ENCODE measurements at places on chromosomes 5 and 9. TPM values are rescaled to one million over a fixed set of nuclear protein-coding genes. Genes with fewer than 3 reads are reported as not detected.

AK3 gene
- 62.7 TPM for total RNA-seq

ADRB2 gene
- total RNA-seq = 18.4 TPM

OR1J1 gene
- total RNA-seq = not detected

NXNL2 gene
- 0.91 TPM for total RNA-seq

HNRNPAB gene
- total RNA-seq = 35.9 TPM

LCP2 gene
- total RNA-seq = 39.1 TPM

LHX3 gene
- not detected for total RNA-seq

TAF11L5 gene
- total RNA-seq = not detected

ORM2 gene
- 24.9 TPM for total RNA-seq

TXNDC8 gene
- not detected for total RNA-seq

IFNB1 gene
- not detected for total RNA-seq

TMEM252 gene
- total RNA-seq = not detected

RAB3C gene
- 1.1 TPM for total RNA-seq

PCDHGB3 gene
- total RNA-seq = 3.2 TPM

FRMD3 gene
- 3.2 TPM for total RNA-seq

ADGRV1 gene
- 39.9 TPM for total RNA-seq

S1PR3 gene
- 38.7 TPM for total RNA-seq

TRPM6 gene
- total RNA-seq = 2.3 TPM

CAMK2A gene
- 1.6 TPM for total RNA-seq
